ENCODE measurements at places on chromosomes 3 and 15.

DNA sequence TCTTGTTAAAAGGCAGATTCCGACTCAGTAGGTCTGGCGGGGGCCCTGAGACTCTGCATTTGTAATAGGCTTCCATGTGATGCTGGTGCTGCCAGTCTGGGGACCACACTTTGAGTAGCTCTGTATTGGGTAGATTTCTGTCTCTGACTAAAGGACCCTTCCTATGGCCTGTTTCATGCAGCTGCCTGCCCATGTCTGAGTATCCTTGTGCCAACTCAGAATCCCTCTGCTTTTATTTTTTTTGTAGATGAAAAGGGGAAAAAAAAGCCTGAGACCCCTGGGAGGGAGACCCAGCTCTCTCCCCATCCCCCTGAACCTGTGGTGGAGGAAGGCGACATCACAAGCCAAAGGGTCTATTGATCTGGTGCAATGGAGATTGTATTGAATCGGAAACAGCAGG lies 81.9 kb downstream of the EBLN2 start:
- no peak for DNase-seq

GRCh38 chr3:30299674-30300385 lies 306.6 kb upstream of the TGFBR2 start:
- DNase-seq: no peak

GRCh38 chr15:74801311-74801997 lies 11.2 kb upstream of the LMAN1L start:
- no peak for DNase-seq

- no peak for DNase-seq
Measured at GRCh38 chr3:124818398-124819091, 68.6 kb downstream of the ITGB5 start.

GRCh38 chr3:82891028-82891427 lies 1129.6 kb upstream of the GBE1 start:
- no peak for DNase-seq
